Vagina (tissue), 2 donors: ENCODE measurements at places on chromosomes 16 and 17.

- no peak for DNase-seq
Observed at GRCh38 chr16:10663146-10663545, 31.6 kb downstream of the TEKT5 start.

DNA sequence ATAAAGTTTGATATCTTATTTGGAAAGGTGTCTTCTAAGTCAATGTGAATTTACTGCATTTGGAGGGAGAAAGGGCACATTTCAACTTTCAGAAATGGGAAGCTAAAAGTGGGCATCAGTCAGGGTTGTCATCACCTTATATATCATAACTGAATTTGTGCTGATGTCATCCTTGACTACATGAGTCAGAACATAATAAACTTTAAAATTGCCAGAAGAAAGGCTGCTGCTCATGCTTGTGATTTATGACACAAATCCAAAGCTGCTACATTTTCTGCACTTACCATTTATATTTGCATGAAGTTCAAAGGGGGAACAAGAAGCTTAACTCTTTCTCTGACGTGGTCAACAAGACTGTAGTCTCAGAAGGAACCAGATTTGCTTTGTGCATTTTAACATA, 196.6 kb downstream of the UTP18 start:
- DNase-seq: no peak

DNA sequence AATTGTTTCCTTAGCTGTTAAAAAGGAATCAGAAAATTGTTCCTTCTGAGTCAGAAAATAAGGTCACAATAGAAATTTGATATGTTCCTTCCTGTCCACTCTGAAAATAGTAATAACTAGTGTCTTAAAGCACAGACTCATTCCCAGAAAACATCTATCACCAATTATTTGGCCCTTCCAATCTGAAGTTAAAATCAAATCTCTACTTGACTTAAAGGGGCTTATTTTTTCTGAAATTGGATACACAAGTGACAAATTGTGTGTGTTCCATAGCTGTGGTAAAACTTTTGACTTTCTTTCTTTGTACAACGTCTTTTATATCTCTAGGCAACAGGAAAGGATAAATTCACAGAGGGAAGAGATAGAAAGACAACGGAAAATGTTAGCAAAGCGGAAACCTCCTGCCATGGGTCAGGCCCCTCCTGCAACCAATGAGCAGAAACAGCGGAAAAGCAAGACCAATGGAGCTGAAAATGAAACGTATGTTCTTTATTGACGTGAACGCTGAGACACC, 54.5 kb upstream of the MRC2 start:
- no peak for DNase-seq

- DNase-seq: no peak
Observed at GRCh38 chr16:77849646-77850258, 61.4 kb downstream of the VAT1L start.

DNA sequence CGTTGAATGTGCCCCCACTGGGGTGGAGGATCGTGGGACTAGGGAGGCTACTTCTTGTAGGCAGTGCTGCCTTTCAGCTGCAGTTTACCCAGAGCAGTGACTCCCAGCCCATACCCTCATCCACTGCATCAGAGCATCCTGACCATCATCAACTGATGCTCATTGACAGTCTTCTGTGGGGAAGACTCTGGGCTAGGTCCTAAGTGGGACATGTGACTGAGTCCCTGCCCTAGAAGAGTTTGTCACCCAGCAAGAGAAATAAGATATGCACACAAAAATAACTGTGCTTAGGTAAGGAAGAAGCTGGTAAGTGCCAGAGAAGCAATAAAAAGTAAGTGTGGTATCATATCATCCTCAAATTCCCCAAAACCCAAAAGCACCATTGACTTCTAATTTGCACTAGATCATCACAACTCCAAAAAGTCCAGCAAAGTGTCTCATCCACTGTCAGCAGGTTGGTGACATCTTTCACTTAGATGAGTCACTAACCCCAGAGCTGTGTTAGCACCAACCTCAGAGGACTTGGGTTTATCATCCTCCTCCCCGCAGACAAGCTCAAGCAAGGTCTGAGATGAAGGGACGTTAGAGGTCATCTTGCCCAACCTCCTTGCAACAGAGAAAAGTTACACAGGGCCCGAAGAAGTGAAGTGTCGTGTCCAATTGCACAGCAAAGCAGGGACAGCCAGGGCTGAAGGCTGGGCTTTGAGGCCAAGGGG, 99.0 kb downstream of the CCDC182 start:
- DNase-seq: no peak
